ENCODE measurements at places on chromosomes 1 and 21.

DNA sequence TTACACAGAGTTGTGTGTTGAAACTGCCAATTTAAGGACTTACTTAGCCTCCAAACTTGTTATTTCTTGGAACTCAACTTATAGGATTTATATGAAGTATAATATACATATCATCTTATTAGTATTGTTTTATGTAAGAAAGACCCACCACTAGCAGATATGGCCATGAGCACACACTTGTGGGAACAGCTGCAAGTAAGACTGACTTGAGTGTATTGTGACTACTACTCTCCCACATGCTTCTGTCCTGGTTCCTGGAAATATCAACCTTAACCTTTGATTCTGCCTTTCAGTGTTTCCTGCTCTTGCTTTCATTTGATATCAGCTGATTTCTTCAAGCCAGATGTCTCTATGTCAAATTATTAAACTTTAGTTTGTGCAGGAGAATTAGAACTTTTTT lies 175.3 kb downstream of the MAGI3 start:
- DNase-seq: no peak

DNA sequence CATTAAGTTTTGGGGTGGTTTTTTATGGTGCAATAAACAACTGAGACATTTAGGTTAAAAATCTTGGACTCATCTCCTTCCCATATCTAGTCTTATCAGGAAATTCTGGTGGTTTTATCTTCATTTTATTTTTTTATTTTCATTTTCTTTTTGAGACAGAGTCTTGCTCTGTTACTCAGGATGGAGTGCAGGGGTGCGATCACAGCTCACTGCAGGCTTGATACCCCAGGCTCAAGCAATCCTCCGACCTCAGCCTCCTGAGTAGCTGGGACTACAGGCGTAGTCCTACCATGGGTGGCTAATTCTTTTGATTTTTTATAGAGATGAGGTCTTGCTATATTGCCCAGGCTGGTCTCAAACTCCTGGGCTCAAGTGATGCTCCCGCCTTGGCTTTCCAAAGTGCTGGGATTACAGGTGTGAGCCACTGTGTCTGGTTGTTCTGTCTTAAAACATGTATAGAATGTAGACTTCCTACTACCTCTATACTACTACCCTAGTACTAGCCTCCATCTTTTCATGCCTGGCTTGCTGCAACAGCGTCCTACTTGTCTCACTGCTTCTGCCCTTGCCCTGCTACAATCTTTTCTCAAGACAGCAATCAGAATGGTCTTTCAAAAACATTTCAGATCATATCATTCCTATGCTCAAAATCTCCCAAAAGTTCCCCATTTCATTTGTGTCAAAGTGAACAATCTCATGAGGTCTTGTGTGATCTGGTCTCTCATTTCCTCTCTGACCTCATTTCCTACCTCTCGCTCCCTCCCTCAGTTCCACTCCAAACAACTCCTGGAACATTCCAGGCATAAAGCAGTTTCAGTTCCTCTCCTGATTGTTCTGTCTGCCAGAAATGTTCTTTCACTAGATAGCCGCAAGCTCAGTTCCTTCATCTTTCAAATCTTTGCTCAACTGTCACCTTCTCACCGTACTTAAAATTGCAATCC lies 5.9 kb upstream of the FCGR2A start:
- DNase-seq: no peak

GRCh38 chr1:194279975-194280374 lies 1093.6 kb upstream of the B3GALT2 start:
- DNase-seq: no peak

DNA sequence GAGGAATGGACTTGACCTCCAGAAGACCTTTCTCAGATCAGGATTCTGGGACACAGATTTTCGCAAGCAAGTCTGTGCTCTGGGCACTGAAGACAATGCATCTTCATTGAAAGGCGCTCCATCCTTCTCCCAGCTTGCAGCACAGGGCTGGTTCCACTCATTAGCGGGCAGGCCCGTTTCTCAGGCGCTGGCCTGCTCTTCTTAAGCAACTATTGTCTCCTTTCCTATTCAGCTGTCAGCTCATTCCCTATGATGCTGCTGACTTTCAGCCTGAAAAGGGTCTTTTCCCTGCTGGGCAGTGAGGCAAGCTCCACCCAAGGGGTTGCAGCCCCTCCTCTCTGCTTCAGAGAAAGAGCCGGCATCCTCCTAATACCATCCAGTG lies 91.9 kb upstream of the PLXNA2 start:
- DNase-seq: peak; percentile 8

GRCh38 chr1:20404466-20404865 lies 81.5 kb downstream of the CAMK2N1 start:
- no peak for DNase-seq

GRCh38 chr21:27406300-27407009 lies 439.6 kb upstream of the ADAMTS5 start:
- no peak for DNase-seq

- DNase-seq: no peak
Measured at GRCh38 chr1:102853136-102853535, 255.2 kb downstream of the COL11A1 start.

- no peak for DNase-seq
Measured at GRCh38 chr1:56212143-56212542, 367.2 kb downstream of the PLPP3 start.

DNA sequence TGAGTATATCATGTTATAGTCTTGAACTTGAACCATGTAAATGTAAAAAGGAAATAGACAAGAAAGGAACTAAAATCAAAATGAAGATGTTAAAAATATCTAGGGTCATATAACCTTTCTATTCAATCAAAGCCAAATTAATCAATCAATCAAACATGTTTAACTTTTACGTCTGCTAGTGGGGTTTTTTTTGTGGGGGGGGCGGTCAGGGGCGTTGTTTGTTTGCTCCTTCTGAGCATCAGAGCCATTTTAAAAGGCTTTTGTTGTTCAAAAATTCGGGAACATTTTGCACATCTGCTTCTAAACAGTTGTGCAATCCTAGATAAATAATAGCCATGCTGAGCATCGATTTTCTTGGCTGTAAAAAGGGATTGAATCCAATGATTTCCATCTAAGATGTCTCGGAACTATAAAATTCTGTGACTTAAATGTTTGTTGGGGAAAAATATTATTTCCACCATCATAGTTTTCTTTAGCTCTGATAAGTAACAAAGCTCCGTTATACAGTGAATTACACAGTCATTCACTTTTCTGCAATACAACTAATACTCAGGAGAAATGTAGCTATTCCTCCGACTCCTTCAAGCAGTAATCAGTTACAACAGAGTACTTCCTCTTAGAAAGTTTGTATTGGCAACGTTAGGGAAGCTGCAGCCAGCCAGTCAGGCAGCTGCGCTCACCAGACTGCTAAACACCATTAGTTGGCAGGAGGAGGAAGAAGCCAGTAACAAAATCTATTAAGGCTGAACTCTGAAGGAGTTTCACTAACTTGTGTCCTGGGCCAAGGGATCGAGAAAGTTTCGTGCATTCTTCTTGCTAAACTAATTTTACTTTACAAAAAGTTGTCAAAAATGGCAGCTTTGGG lies 2.2 kb downstream of the SPATA6 start:
- peak; percentile 61 for DNase-seq

DNA sequence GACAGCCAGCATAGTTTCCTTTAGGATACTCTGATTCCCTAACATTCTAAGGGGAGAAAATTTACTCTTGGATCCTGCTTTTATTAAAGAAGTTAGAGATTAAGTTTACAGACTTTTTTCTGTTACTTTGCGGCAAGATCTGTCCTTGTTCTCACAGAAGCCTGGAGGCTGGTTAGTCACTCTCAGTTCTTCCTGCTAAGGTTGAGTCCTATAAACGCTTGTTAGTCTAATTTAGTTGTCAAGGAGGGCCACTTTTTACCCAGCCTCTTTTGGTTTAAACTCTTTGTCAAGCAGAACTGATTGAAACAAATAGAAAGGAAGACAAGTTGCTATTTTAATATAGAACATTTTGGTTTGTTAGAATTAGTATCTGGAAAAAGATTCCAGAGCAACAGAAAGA lies 89.7 kb downstream of the C21orf91 start:
- DNase-seq: no peak

GRCh38 chr1:38132681-38133080 lies 86.1 kb upstream of the POU3F1 start:
- DNase-seq: peak; percentile 0

GRCh38 chr1:98323906-98324358 lies 337.6 kb upstream of the SNX7 start:
- DNase-seq: no peak

GRCh38 chr1:46595127-46595526 lies 8.9 kb downstream of the MKNK1 start:
- peak; percentile 26 for DNase-seq

GRCh38 chr1:8053878-8054567 lies 27.9 kb upstream of the ERRFI1 start:
- DNase-seq: no peak

DNA sequence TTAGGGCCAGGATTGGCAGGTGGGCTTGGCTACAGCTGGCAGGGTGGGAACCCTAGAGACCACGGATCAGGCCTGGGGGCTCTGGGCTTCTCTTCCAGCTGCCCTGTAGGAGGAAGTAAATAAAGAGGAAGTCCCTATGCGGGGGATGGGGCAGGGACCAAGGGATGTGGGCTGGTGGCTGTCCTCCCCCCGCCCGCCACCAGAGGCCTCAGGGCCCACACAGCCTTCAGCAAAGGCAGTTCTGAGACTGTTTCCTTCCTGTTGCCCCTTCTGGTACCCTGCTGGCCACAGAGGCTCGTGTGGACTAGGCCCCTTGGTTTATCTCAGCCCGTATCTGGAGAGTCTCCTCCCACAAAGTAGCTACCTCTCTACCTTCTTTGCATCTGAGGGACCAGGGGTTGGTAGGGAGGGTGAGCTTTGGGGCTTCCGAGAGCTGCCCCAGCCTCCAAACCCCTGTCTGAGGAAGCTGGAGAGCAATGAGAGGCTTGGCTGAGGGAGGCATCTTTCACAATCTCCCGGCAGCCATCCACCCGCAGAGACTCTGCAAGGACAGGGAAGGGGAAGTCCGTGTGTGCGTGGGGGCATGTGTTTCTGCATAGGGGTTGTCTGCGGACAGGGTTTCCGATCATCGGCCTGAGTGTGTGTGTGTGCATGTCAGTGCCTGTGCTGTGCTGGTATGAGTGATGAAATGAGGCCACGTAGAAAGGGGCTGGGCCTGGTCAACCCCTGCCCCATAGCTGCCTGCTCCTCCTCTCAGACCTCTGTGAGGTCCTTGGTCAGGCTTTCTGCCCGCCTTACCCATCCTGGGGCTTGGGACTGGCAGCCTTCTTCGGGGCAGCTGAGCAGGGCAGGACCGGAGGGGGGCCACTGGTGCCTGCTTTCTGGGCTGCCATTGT lies 12.5 kb downstream of the RPS6KA1 start:
- no peak for DNase-seq

DNA sequence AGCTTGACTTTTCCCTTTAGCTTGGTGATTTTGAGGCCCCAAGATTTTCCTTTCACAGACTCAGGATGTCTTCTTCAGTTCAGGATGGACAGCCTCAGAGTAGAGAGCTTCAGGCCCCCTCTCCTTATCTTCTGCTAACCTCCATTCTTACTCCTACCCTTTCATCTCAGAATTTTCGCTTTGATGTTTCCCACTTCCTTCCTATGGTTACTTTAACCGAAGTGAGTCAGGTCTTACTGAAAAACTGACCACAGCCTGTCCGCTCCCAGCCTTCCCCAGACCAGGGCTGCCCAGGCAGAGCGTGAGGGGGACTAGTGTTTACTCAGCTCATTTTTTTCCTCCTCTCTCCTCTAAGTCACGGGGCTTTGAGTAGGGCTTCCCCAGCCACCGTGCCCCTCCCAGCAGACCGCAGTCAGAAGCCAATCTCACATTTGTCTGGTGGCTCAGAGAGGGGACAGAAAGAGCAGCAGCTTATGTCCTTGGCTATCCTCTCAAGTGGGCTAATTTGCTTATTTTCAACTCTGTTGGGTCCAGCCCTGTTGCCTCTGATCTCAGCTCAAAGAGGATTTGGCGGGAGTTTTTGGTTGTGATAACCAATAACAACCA lies 4.2 kb upstream of the IL19 start:
- DNase-seq: no peak

DNA sequence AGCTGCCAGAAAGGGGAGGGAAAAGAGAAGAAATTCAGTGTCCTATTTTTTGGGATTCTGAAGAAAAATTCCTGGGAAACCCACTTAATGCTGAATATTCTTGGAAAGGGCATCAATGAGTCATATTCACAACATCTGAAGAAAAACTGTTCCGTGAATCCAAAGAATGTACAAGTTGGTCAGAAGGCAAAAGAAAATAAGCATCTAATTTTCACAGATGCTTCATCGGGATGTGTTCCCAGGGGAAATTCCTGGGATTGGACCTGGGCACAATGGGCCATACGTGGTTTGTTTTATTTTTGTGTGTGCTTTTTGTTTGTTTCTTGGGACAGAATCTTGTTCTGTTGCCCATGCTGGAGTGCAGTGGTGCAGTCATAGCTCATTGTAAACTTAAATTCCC lies 112.2 kb downstream of the MAP3K21 start:
- DNase-seq: no peak

DNA sequence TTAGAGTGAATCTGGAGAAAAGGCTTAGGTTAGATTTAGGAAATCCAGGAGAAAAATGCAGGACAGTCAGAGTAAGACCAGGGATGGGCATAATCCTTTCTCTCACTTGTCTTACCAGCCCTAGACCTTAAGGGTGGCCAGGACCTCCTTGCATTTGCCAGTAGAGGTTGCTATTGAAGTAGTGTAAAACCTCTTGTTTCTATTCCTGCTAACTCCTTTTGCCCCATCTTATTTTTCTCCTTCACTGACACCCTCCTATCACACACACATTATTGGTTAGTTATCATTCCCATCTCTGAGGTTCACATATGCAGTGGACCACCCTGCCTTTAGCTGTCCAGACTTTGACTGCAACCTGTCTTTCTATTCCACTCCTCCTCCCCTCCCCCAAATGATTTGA lies 75.0 kb upstream of the MACF1 start:
- DNase-seq: no peak

DNA sequence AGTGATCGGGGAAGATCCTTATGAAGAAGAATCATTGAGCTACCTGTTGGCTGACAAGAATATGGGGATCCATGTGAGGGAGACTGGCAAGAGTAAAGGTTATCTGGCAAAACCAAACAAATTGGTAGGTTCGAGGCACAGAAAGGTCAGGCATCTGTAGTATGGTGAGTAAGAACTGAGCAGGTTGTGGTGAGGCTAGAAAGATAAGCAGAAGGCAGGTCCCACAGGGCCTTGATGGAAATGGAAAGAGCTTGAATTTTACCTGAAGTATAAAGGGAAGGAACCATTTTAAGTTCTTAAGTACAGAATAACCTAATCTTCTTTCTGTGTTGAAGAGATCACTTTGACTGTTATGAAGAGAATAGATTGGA lies 11.1 kb downstream of the PTPRC start:
- no peak for DNase-seq

All from spinal cord (tissue), 10 donors.